H9 (cell line): ENCODE measurements at places on chromosomes 16 and 17. TPM values are rescaled to one million over a fixed set of nuclear protein-coding genes. Genes with fewer than 3 reads are reported as not detected.

The UNK gene
- 35.6 and 36.4 TPM in 2 replicates for total RNA-seq

DNA sequence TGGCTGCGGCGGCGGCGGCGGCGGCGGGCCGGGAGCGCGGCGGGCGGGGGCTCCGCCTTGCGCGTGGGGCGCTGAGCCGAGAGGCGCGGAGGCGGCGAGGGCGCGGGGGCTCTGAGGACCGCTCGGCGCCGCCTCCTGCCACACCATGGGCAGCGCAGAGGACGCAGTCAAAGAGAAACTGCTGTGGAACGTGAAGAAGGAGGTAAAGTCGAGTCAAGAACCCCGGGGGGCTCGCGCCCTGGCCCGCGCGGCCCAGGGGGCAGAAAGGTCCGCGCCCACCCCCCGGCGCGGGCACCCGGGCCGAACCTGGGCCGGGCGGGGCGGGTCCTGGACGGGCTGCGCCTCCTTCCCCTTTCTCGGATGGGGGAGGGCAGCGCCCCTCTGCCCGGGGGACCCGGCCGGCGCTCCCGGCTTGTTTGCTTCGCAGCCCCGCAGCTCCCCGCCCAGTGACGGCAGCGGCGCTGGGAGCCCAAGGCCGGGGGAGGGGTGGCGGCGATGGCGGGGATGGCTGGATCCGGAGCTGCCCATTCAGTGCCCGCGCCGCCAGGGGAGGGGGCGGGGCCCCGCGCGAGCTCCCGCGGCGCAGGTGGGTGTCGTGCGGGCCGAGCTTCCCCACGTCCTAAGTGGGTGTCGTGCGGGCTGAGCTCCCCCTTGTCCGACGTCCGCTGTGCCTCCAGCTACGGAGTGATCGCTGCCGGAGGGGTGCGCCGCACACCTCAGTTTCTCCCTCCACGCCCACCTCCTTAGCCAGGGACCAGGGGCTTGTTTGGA is 428 bp downstream of the SGSM2 start:
- peak overlapping the region; percentile 84 for H3K4me3 ChIP-seq
- H3K36me3 ChIP-seq = peaks cover 21% of the 10 kb centered on the region

DNA sequence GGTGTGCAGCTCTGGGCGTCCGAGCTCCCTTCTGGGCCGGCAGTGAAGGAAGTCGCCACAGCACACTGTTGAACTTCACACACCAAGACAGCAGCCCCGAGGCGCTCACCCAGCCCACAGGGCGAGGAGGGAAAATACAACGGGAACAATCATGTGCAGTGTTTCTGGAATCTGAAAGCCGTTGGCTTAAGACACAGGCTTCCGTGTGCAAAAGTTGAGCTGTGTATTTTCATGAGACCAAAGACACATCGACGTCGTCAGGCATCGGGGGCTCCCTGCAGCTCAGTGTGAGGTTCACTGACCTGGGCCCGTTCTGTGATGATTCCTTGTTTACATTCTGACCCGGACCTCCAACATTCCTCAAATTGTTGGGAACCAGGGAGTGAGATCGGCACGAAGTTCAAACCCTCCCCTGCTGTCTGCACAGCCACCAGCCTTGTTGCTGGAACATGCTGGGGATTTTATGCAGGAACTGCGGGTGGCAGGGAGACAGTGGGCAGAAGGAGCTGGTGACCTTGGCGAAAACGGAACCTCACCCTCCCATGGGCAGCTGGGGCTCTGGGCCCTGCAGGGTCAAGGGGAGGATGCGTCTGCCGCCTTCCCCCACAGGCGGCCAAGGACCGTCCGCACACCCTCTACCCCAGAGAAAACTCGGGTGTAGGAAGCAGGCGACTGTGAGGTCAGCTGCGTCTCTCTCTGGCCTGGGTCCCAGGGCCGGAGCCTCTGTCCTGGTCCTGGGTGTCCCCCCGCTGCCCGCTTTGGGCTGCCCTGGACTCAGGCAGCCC is 72.2 kb downstream of the METRNL start:
- 0 out of 2 replicates have a peak, but pooled peaks cover 1% of the 10 kb centered on the region for H3K4me1 ChIP-seq
- H3K27ac ChIP-seq = no peak overlapping the region
- H3K36me3 ChIP-seq = no peaks in the 10 kb centered on the region; the same call in 2 of the 3 replicates
- no peak overlapping the region for H3K4me3 ChIP-seq
- no peaks in the 10 kb centered on the region for H3K27me3 ChIP-seq
- DNase-seq = peak; percentile 43

GRCh38 chr17:2594722-2595599 is 1.5 kb downstream of the PAFAH1B1 start:
- H3K4me1 ChIP-seq = no peaks in the 10 kb centered on the region
- no peak for DNase-seq
- H3K4me3 ChIP-seq = peak overlapping the region; percentile 96
- H3K27ac ChIP-seq = no peak overlapping the region

DNA sequence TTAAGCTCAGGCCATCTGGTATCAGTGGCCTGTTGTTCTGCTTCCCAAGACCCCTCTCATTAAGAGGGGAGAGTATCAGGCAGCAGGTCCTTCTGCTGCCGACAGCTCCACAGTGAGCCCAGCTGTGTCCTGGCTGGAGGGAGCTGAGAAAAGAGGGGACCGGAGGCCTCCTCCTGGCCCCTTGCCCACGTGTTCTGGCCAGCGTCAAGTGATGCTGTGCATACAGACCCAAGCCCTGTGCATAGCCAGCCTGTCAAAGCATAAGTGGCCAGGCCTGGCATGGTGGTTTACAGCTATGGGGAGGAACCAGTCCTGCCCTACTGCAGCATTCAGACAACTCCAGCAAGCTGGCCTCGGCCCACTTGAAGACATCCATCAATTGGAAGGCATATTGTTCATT is 48.0 kb downstream of the ABCC6 start:
- no peaks in the 10 kb centered on the region for H3K27me3 ChIP-seq
- H3K27ac ChIP-seq = no peak overlapping the region
- H3K36me3 ChIP-seq = no peaks in the 10 kb centered on the region
- DNase-seq = no peak
- no peak overlapping the region for H3K4me3 ChIP-seq

The DDX42 gene
- 184 and 187 TPM in 2 replicates for total RNA-seq

DNA sequence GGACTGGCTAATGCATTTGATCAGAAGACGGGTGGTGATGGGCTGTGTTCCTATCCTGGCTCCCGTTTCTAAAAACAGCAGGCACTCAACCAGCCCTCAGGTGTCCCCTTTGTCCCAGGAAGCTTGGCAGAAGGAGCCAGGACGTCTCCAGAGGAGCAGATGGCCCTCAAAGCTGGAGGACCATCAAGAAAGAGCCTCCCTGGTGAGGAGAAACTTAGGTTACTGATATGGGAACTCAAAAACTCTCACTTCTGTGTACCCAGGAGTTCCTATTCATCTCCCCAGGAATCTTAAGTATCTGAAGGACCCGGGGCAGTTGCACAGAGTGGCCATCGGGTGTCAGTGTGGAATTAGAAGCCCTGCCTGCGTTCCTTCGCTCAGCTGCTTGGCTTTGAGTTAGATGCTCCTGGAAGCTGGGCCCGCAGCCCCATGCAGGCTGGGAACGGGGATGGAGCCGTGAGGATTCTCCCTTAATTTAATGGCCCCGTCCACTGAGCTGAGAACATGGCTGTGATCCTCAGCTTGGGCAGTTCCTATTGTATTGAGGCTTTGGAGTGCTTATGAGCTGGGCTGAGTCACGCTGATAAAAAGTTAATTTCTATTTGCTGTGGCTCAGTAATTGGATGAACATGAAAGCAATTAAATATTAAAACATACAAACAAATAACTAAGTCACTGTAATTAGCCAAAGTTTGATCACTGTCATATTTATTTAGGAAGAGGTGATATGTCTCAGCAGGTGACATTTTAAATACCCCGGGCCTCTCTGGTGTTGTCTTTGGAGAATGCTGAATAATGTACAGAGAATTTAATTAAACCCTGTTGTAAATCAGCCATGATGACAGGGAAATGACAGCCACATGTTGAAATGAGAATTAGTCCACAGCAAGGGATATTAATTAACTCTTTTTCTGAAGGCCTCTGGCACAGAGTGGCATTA is 402.1 kb downstream of the SEC14L1 start:
- no peak overlapping the region for H3K27ac ChIP-seq
- H3K4me3 ChIP-seq = no peak overlapping the region
- peaks cover 2% of the 10 kb centered on the region for H3K4me1 ChIP-seq
- H3K36me3 ChIP-seq = peaks cover 2% of the 10 kb centered on the region; the same call in 1 of the 3 replicates

- no peaks in the 10 kb centered on the region for H3K27me3 ChIP-seq
- H3K36me3 ChIP-seq = no peaks in the 10 kb centered on the region
- H3K4me1 ChIP-seq = no peaks in the 10 kb centered on the region
- H3K4me3 ChIP-seq = no peak overlapping the region
- H3K27ac ChIP-seq = no peak overlapping the region
Observed at GRCh38 chr16:85416228-85417109, 196.7 kb upstream of the GSE1 start.

The TRPV3 gene
- total RNA-seq = 0.63 and 1.2 TPM in 2 replicates

The RCVRN gene
- not detected in 2 replicates for total RNA-seq

GRCh38 chr17:9875441-9875840 is 29.6 kb downstream of the RCVRN start:
- no peaks in the 10 kb centered on the region for H3K36me3 ChIP-seq
- no peaks in the 10 kb centered on the region for H3K4me1 ChIP-seq
- DNase-seq = peak; percentile 38
- no peaks in the 10 kb centered on the region for H3K27me3 ChIP-seq

The SEBOX gene
- total RNA-seq = not detected in 2 replicates
